ENCODE measurements at places on chromosomes 12 and 14.

- DNase-seq = no peak
These were observed 43.5 kb downstream of the DPF3 start for GRCh38 chr14:72850360-72850759.

- DNase-seq = no peak
These were observed 1.3 kb downstream of the RCOR1 start for GRCh38 chr14:102593825-102594137.

DNA sequence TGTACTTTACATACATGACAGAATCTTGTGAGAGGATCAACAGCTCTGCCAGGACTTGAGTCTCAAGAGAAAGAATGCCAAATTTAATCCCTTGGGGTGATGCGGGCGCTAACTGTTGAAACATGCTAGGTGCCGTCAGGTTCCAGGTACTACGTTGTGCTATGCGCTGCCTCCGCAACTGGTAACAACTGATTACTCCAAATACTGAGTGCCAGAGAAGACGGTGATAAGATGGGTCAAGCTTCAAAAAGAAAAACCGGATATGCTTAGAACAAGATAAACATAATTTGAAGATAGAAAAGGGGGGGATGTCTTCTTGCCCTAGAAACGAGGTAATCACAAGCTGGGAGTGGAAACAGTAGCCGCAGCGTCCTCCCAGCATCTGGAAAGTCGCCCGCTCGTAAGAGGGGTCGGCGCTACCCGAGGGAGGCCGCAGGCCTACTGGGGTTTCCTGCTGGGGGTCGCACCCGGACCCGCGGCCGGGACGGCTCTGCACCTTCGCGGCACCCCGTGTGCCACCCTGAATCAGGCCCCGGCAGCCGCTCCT is 678 bp downstream of the ZBTB25 start:
- DNase-seq = no peak

GRCh38 chr12:96323906-96324305 is 76.3 kb downstream of the CDK17 start:
- DNase-seq = no peak

DNA sequence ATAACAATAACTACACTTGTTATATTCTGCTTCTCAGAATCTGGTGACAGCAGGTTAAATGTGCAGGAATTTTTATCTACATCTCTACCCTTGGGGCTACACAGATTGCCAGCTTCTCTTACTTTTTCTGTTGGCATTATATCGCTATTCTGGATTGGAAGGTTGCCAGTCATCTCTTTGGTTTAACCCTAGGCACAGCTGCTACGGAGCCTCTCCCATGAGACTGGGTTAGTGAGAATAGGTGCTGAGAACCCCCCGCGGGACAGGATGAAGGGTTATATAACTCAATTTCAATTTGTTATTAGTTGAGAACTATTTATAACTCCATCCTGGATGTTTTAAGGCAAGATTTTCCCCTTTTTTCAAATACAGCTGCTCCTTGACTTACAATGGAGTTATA is 73.1 kb downstream of the ACADS start:
- DNase-seq = no peak

- no peak for DNase-seq
These were observed 3.4 kb downstream of the ACIN1 start for GRCh38 chr14:23091294-23092225.

GRCh38 chr14:105495990-105496830 is 5.2 kb downstream of the TEDC1 start:
- no peak for DNase-seq

All from AG09309 (cell line).